ENCODE measurements at places on chromosomes 6 and 20.

- no peak for DNase-seq
These were observed at the start of gene EYA4 for GRCh38 chr6:133241086-133241900. Gene EYA4 (plus strand): TSS chr6:133241357. CDS start chr6:133274781, 33,424 bp downstream.

GRCh38 chr6:107114926-107115694 lies at the start of gene BEND3:
Gene BEND3 (minus strand): TSS chr6:107115515. CDS start chr6:107099285, 16,230 bp downstream.
- DNase-seq, result no peak

- DNase-seq, result no peak
These were observed 30.3 kb upstream of the MAPK13 start for GRCh38 chr6:36099869-36100483.

DNA sequence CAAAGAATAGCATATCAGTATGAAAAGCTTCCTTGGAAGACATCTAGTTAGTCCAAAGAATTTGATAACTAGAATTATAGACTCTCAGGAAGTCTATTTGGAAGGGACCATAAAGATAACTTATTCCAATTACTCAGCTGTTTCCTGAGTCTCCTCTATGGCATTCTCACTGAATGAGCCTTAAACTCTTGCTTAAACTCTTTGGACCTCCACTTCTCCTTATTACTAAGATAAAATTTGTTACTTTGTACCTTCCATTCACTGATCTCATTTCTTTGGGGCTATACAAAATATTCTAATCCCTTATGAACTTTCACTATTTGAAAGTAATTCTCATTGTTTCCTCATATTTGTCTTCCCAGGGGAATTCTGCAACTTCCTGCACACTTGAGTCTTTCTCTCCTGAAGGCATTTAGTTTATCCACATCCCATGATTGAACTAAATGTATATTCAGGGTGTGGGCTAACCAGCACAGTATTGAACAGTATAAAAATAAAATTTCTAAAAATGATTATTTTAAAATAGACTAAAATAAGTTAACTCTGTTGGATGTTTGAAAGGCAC lies 67.1 kb upstream of the NOTCH4 start:
- no peak for DNase-seq

- DNase-seq, result peak; percentile 1
These were observed 179.3 kb upstream of the RUNX2 start for GRCh38 chr6:45148711-45149341.

DNA sequence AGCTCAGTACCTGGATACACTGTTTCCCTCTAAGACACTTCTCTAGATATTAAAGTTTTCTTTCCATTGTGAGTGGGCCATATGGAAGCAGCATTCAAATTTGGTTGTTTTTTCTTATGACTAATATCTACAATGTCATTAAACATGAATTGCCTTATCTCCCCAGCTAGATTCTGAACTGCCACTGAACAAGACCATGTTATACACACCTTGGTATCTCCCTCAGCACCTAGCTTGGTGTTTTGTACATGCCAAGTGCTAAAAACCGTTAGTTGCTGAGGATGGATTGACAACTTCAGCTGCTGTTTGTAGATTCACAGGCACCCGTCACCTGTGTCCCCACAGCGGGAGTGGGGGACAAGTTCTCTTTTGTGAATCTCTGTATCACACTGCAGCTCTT lies 131.1 kb downstream of the KIF13A start:
- DNase-seq, result no peak

DNA sequence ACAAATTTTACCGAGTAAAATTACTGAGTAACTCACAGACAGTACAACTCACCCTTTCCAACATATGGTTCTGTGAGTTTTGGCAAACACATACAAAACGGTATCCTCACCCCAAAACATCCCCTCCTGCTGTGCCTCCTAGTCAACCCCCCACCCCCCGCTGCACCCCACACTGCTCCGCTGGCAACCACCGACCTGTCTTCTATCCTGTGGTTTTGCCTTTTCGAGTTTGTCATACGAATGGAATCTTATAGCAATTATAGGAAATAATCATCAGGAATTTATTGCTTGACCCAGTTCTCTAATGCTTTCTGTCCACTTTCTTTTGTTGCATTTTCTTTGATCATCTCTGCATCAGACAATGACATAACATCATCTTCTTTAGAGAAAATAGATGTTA lies 312.3 kb downstream of the KIF16B start:
- DNase-seq, result no peak

GRCh38 chr6:162438980-162439379 lies 288.6 kb downstream of the PRKN start:
- DNase-seq, result no peak

- no peak for DNase-seq
These were observed 40.4 kb upstream of the SYNJ2 start for GRCh38 chr6:157941101-157941863.

GRCh38 chr6:89024456-89024855 lies 56.1 kb upstream of the PNRC1 start:
- DNase-seq, result no peak

DNA sequence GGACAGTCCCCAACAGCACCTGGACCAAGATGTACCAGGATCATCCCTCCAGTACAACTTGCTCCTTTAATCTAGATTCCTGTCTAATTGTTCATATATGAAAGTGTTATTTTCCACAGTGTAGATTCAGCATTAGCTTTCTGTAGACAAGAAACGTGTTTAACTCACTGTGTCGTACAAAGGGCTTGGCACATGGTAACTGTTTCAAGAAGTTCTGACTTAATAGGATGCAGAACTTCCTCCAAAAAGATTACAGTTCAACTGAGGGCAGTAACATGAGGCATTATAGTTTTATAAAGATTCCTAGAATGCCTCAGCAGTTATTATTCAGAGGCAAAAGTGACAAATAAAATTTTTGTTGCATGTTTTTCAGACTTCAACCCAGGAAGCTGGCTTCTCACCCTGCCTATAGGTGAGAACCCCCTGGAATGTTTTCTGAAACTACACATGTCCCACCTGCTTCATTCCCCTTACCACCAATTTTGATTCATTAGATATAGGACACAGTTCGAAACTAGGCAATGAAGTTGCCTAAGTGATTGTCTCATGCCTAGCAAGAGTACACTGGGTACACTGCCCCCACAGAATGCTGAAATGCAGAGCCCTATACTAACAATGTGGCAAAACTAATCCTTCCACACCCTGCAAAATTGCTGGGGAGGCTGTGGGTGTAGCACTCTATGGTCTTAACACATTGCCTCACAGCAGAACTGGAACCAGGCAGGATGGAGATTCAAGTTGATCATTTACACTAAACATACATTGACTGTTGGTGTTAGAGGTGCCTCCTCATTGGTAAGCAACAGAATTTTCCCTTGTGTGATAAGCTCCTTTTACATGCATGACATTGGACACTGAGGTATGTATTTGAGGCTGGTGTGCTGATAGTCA lies 22.6 kb upstream of the SH3BGRL2 start:
- no peak for DNase-seq

DNA sequence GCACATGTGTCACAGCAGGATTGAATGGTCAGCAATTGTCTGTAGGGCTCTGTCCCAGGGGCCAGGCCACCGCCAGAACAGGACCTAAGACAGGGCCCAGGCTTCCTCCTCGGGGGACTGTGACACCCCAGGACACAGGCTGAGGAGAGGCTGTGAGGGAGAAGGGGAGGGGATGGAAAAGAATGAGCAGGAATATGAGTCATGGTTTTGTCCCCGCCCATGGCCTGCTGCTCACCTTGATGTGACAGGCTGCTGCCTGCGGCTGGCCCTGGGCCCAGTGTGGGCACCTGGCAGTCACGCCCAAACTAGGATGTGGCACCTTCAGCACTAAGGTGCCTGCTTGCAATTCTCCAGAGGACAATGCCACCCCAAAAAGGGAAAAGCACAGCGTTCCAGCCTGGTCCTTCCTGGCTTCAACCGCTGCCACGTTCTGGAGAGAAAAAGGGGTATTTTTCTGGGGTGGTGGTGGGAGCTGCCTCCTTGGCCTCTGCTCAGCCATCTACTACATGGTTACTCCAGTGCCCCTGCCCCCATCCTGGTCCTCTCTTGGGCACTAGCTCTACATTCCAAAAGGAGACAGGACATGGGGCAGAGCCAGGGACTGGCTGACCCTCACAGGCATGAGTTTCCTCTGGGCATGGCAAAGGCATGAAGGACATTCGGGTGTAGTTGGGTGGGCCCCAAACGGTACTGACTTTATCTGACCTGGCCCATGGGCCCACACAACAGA lies 93.4 kb downstream of the SLC22A23 start:
- no peak for DNase-seq

GRCh38 chr20:55953201-55953600 lies 52.1 kb downstream of the CBLN4 start:
- no peak for DNase-seq

DNA sequence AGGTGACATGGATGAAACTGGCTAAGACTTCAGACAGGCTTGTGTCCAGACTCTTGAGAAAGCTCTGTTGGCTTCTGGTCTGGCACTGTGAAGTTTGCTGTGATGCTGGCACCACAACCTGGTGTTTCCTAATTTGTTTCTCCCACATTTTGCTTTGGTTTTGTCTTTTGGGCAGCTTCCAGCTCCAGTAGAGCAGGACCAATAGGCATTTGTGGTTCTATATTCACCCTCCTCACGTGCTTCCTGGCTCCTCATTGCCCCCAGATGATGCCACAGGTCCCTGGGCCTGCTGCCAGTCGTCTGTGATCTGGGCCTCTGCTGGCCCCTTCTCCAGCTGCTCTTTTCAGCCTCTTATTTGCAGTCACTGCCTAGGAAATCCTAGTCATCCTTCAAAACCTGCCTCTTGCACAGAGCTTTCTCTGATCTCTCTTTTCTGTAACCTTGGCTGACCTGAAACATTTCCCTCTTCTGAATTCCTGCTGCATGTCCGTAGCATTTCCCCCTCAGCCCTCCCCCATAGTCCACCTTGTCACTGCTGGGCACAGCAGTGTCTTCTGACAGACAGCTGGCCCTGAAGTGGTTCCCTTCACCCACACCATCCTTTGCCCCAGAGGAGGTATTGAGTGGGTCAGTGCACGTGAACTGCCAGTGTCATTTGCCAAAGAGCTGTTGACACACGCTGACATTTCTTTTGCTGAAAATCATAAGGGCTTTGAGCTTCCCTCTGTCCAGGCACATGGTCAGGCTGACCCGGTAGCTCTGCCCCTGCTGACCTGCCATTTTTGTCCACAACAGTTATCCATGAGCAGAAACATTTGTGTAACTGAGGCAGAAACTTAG lies 63.0 kb downstream of the PTPN1 start:
- peak; percentile 46 for DNase-seq

GRCh38 chr20:42795111-42795695 lies 394.5 kb downstream of the PTPRT start:
- DNase-seq, result no peak

GRCh38 chr6:13355999-13356785 lies 27.9 kb upstream of the TBC1D7 start:
- no peak for DNase-seq

- DNase-seq, result no peak
These were observed 58.1 kb upstream of the SHLD1 start for GRCh38 chr20:5691918-5692618.

GRCh38 chr20:50722424-50723155 lies 8.8 kb upstream of the PARD6B start:
- DNase-seq, result no peak

DNA sequence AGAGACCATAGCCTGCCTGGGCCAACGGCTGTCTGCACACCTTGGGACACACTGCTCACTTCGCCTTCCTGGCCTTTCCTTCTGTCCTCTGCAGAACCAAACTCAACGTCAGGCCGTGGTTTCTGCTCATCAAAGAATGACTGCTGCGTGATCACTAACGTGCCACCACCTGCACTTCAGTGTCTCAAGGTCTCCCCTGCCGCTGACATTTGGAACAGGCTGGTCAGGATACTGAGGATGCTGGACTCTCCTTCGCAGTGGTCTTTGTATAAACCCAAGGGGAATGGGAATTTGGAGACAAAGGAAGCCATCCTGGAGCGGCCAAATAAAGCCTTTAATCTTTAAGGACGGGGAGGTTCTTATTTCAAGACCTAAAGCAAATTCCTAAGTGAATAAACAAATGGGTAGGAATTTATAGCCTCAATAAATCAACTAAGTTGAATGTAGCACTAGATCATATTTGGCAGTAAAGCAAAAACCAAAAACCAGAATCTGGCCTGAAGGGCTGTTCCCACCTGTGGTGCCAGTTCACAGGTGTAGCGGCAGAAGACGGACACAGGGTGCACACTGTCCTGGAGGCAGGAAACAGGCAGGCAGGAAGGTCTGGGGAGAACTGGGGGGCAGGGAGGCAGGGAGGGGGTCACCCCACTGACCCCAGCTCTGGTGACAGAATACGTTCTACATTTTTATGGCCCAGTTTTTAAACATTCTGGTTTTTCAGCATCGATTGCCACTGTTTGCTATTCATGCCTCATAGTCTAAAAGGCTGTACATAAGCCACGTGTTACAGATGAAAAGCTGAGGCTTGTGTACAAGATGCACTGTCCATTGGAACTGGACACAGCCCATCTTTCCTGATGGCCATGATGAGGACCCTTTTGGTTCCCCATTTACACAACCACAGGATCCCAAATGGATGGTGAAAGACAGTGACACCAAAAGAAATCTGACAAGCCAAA lies 36.6 kb downstream of the ABHD12 start:
- no peak for DNase-seq

DNA sequence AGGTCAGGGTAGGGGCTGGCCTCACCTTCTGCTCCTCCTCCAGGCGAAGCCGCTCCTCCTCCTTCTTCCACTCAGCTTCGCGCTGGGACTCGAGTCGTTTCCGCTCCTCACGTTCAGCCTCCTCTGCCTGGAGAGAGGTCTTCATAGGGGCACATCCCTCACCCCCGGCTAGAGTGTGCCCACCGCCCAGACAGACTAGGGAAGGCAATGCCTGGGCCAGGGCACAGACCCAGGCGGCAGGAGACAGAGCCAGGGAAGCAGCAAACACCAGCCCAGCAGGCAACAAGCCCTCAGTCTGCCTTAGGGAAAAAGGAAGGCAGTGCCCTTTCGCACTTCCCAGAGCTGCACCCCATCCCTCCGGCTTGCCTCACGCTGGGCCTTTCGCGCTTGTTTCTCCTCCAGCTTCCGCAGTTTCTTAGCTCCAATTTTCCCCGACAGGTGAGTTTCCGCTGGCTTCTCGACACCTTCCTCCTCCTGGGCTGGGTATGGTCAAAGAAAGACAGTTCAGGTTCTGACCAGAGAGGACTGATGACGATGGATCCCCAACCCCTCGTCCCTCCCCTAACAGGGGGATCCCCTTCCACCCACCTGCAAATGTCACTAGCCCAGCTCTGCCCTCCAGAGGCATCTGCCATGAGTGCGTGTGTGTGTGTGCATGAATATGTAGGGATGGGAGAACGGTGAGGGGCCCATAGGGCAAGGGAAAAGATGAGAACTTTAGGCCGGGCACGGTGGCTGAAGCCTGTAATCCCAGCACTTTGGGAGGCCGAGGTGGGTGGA lies 4.3 kb downstream of the DDRGK1 start:
- DNase-seq, result no peak

DNA sequence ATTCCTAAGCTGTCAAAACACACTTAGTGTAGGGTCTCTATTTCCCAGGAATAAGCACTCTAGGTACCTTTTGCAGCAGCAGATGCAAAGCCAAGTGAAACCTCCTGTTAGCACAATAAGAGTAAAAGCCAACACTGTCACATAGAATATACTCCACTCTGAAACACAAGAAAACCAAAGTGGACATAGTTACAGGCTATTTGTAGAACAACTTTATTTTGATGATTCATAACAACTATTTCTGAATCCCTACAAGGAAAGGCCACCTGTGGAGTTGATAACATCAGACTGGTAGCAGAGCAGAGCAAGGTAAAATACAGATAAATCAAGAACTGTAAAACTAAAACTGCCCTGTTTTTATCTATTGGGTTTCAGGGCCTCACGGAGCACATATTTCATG lies 59.7 kb downstream of the ALDH5A1 start:
- DNase-seq, result no peak
